ENCODE measurements at places on chromosomes 12 and 14.

DNA sequence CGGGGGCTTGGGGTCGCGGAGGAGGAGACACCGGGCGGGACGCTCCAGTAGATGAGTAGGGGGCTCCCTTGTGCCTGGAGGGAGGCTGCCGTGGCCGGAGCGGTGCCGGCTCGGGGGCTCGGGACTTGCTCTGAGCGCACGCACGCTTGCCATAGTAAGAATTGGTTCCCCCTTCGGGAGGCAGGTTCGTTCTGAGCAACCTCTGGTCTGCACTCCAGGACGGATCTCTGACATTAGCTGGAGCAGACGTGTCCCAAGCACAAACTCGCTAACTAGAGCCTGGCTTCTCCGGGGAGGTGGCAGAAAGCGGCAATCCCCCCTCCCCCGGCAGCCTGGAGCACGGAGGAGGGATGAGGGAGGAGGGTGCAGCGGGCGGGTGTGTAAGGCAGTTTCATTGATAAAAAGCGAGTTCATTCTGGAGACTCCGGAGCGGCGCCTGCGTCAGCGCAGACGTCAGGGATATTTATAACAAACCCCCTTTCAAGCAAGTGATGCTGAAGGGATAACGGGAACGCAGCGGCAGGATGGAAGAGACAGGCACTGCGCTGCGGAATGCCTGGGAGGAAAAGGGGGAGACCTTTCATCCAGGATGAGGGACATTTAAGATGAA lies 630 bp downstream of the FOS start:
- no peak for DNase-seq

DNA sequence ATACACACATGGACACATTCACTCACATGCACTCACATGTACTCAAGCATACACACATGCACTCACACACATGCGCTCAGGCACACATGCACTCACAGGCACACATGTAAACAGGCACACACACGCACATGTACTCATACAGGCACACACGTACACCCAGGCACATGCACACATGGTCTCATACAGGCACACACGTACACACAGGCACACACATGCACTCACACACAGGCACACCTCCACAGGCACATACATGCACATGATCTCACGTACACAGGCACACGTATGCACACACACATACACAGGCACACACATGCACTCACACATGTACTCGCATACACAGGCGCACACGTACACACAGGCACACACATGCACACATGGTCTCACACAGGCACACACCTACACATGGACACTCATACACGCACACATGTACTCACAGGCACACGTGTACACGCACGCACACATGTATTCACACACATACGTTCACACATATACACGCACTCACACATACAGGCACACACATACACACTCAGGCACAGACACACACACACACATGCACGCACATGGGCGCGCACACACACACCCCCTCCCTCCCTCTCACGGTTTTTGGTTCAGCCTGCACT lies 138.9 kb downstream of the CACNA1C start:
- DNase-seq, result no peak

GRCh38 chr14:58947814-58948445 lies 240.5 kb upstream of the DAAM1 start:
- no peak for DNase-seq

- DNase-seq, result no peak
These were observed 83.5 kb upstream of the COCH start for GRCh38 chr14:30790827-30791226.

GRCh38 chr12:114168061-114168460 lies 201.9 kb upstream of the RBM19 start:
- DNase-seq, result no peak

Data from T-helper 1 cell (primary cell).